COR-L47 (cell line): ENCODE measurements at places on chromosomes 2 and 18.

DNA sequence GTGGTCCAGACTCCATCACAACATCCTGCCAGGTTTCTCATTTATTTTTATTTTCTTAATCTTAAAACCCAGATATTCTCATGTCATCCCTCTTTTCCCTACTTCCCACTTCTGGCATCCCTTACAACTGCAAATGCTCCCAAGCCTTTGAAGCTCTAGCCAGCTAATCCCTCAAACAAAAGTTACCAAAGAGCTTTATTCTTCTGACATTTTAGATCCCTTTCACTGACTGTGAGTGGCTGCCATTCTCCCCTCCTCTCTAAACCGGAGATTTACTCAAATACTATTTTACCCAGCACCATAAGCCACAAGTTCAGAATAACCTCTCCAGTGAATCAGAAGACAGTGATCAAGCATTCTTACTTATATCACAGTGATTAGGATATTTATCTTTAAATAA lies 569.0 kb upstream of the SYT4 start:
- no peak for DNase-seq

DNA sequence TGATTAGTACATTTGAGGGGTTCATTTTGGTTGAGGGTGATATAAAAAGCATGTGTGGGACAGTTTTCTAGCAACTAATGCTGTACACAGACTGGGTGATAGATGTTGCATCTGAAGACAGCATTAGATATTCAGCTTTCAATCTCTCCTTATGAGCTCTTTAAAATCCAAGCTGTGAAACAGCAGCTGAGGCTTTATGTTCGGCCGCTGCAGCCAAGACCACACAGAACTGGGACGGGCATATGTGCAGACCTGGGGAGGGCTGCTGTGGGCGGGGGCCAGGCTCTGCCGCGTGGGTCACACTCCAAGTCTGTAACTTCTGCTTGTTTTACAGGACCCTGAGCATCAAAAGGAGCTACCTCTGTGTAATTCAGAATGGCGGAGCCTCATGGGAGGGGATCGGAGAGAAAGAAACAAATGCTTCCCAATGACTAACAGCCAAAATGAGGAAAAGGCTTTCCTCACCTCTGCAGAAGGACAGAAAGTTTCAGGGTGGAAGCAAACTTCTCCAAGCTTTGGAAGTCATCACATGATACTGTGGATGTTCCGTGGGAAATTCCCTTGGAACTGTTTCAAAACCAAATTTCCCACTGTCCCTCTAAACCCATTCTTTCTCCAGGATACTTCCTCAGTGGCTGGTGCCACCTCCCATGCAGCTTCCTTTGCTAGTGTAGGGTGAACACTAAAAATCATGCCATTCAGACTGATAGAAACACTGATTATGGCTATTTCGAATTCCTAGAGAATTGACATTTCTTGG lies 711.9 kb upstream of the ID2 start:
- DNase-seq, result no peak

GRCh38 chr18:59328683-59329082 lies 10.2 kb upstream of the CPLX4 start:
- DNase-seq, result no peak

GRCh38 chr18:74856434-74856833 lies 258.8 kb downstream of the ZNF407 start:
- DNase-seq, result no peak

- peak; percentile 36 for DNase-seq
These were observed 35.0 kb downstream of the RTN4 start for GRCh38 chr2:55014962-55015939.

DNA sequence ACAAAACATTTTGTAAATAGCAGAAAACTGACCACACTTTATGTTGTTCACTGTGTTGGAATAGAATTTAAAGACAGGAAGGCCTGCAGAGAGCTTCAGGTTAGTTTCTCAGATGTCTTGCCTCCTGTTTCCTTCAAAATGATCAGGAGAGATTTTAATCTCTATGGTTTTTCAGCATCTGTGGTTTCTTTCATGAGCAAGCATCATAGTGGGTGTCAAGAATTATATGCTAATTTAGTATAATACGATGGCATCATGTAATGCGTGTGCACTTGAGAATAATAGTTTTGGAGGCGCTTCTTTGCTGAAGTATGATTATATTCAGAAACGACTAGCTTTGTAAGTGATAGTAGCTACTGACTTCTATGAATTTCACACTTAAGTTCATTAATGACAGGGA lies 149.9 kb downstream of the PLCL1 start:
- no peak for DNase-seq

DNA sequence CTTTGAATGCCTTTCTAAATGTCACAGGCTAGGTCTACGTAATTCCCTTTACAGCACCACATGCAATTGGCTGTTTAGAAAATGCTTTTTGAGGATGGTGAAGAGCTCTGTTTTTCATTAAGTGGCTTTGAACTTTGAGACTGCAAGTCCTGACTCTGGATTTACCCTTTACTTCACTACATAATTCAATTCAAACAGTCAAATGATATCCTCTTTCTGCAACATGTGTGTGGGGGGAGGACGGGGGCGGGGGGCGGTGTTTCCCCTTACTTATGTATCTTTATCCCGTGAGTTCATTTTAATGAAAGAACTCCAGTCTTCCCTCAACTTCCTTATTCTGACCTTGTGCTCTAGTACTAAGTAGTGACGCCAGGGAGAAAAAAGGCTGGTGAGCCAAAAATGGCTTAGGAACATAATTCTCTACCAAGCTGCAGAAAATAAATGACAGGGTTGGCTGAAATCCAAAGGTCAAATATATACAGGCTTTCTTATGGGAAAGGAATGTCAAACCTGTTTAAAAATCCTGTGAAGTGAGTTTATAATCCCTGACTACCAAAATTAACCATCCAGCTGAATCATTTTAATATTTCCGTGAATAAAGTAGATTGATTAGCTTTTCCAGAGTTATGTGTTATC lies 119.6 kb downstream of the SLC8A1 start:
- no peak for DNase-seq

GRCh38 chr2:154960802-154961583 lies 262.5 kb downstream of the KCNJ3 start:
- DNase-seq, result no peak
